Common myeloid progenitor, CD34-positive (primary cell): ENCODE measurements at places on chromosomes 6 and 20.

DNA sequence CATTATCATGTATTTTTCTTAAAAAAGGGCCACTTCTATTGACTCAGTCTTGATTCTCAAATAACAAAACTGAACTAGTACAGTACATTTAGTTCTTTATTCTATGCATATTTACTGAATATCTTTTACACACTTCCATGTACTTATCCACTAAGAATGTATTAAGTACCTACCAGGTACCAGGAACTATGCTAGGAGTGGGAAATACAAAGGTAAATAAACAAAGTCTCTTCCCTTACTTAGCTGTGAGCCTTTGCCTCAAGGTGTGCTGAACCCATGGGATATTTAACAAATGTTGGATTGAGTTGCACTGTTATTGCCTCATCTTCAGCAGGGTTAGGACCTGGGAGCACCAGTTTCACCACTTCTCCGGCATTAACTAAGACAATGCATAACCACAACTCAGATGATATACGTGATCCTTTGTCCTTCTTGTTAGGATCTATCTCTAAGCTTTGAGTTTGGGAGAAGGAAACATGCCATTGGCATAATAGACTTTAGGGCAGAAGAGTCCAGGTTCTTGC, 533.9 kb downstream of the TFAP2B start:
- no peak for DNase-seq

- peak; percentile 47 for DNase-seq
These were observed 30.8 kb downstream of the IL20RA start for GRCh38 chr6:137013738-137014602.

GRCh38 chr6:12749531-12750379, 33.2 kb downstream of the PHACTR1 start:
- peak; percentile 34 for DNase-seq

DNA sequence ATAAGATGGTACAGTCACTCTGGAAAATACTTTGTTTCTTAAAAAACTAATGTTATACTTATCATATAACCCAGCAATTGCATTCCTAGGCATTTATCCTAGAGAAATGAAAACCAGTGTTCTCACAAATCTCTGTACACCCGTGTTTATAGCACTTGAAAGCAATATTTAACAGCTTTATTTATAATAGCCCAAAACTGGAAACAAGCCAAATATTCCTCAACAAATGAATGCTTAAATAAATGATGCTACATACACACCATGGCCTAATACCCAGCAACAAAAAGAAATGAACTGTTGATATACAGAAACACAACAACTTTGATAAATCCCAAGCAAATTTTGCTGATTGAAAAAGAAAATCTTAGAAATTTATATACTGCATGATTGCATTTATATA, 51.3 kb downstream of the GFRA4 start:
- DNase-seq = no peak

DNA sequence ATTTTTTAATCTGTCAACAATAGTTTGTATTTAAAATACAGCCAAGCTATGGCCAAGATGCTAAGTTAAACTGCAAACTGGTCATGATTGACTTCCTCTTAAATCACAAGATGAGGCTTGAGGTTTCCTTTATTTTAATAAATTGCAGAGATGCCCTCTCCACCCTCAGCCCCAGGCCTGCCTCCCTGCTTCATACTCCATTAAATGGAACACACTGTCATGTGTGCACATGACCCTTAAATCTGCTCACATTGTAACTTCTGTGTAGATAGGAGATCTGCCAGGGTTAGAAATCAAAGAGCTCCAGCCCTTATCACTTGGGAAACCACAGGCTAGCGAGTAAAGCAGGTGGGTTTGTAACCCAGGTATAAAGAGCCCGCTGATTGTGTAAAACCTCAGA, 20.8 kb downstream of the DUSP22 start:
- DNase-seq = no peak

GRCh38 chr6:108742041-108742440, 106.2 kb upstream of the ARMC2 start:
- DNase-seq = peak; percentile 71

DNA sequence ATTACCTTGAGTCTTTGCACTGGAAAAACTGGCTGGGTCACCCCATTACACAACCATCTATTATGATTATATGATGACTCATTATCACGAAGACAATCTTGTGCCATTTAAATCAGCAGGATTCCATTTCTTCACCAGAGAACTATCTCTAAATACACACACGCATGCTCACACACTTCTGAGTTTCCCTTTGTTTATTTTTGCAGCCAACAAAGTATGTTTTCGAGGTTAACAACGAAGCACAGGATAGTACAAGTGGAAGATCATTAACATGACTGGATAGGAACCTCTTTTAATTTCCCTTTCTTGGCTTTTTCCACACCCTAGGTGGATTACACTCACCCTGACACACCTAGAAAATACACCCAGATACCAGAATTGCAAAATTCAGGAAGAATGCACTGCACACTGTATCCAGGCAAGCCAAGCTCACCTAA, 18.9 kb downstream of the PERP start:
- no peak for DNase-seq

- DNase-seq = peak; percentile 25
These were observed 380.3 kb upstream of the JARID2 start for GRCh38 chr6:14865531-14866100.

GRCh38 chr20:57370316-57370715, 19.3 kb downstream of the RAE1 start:
- no peak for DNase-seq
